ENCODE measurements at places on chromosomes 12 and 14. TPM values are rescaled to one million over a fixed set of nuclear protein-coding genes. Genes with fewer than 3 reads are reported as not detected.
A peak's percentile ranks its signal among the peaks of the same experiment; 100 is the strongest.

The COX8C gene
- total RNA-seq = not detected

The PYGL gene
- total RNA-seq = 26.1 TPM

- no peaks in the 10 kb centered on the region for H3K36me3 ChIP-seq
- no peaks in the 10 kb centered on the region for H3K4me1 ChIP-seq
- no peaks in the 10 kb centered on the region for H3K27me3 ChIP-seq
- no peak for DNase-seq
These were observed 18.8 kb upstream of the STRAP start for GRCh38 chr12:15863372-15863771.

- H3K4me1 ChIP-seq = no peaks in the 10 kb centered on the region
- H3K36me3 ChIP-seq = no peaks in the 10 kb centered on the region
- no peak for DNase-seq
- no peak overlapping the region for H3K4me3 ChIP-seq
These were observed 23.8 kb downstream of the JAG2 start for GRCh38 chr14:105144666-105145380.

GRCh38 chr14:93286212-93286890 is 46.5 kb downstream of the BTBD7 start:
- DNase-seq = no peak
- H3K36me3 ChIP-seq = no peaks in the 10 kb centered on the region
- no peak overlapping the region for H3K27ac ChIP-seq
- no peak overlapping the region for H3K4me3 ChIP-seq
- no peaks in the 10 kb centered on the region for H3K4me1 ChIP-seq

- no peaks in the 10 kb centered on the region for H3K27me3 ChIP-seq
- no peaks in the 10 kb centered on the region for H3K36me3 ChIP-seq
- no peak for DNase-seq
- no peaks in the 10 kb centered on the region for H3K4me1 ChIP-seq
- H3K4me3 ChIP-seq = no peak overlapping the region
These were observed 79.9 kb downstream of the TAOK3 start for GRCh38 chr12:118292836-118293235.

The CISTR gene
- total RNA-seq = not detected

DNA sequence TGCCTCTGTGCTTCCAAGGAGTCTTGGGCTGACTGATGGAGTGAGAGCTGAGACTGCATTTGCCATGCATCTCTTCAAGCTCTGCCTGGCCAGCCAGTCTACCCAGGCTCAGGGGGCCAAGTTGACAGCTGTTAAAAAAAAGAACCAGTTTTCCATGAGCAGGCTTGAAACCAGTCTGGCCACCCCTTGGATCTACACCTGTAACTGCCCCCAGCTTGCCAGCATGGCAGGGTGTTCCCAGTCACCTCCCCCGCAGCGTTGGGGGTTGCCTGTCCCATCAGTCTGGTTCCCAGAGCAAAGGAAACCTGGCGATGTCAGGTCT is 202.7 kb downstream of the ZFP36L1 start:
- peaks cover 21% of the 10 kb centered on the region for H3K4me1 ChIP-seq
- H3K36me3 ChIP-seq = no peaks in the 10 kb centered on the region
- DNase-seq = no peak
- H3K27me3 ChIP-seq = no peaks in the 10 kb centered on the region
- H3K27ac ChIP-seq = peak overlapping the region; percentile 87

DNA sequence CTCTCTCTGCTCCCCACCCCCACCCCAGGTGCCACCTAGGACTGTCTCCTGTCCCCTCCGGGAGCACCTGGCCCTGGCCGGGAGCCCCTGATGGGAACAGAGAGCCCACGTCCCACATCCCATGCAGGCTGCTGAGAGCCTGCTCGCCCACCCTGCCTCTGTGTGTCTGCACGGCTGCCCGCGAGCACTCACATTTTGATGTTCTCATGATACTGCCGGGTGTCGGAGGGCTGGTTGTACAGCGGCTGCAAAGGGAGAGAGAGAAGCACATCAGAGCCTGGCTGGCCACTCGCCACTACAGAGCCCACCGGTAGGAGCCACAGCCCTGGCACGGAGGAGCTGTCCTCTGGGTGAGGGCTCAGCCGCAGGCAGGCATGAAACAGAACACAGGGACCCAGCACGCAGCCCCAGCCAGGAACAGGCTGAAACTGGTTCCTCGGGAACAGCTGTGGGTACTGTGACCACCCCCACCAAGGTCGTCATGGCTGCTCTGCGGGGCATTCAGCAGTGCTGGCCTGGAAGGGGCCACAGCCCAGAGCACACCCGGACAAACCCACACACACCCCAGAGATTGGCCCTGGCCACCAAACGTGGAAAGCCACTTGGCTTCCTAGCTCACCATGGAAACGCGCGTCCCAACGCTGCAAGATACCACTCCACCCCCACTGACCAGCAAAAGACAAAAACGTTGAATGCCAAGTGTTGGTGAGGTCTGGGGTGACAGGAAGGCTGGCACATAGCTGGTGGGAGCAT is 117.6 kb downstream of the NCOR2 start:
- no peaks in the 10 kb centered on the region for H3K36me3 ChIP-seq
- DNase-seq = no peak
- no peaks in the 10 kb centered on the region for H3K27me3 ChIP-seq

GRCh38 chr12:93913845-93914244 is 234.5 kb upstream of the PLXNC1 start:
- no peak overlapping the region for H3K27ac ChIP-seq
- H3K4me1 ChIP-seq = no peaks in the 10 kb centered on the region
- no peaks in the 10 kb centered on the region for H3K27me3 ChIP-seq
- H3K36me3 ChIP-seq = no peaks in the 10 kb centered on the region
- no peak overlapping the region for H3K4me3 ChIP-seq

DNA sequence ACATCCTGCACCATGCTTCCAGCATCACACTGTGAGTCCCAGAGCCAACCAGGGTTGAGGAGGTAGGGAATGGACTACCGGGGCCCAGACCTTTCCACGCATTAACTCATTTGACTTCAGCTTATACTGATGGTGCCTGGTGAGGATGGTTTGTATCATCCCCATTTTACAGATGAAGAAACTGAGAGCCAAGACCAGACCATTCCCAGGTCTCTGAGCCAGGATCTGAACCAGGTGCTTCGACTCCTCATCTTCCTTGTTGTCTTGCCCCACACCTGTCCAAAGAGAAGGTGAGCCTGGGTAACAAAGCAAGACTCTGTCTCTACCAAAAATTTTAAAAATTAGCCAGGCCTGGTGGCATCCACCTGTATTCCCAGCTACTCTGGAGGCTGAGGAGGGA is 64.4 kb downstream of the MVK start:
- no peak overlapping the region for H3K27ac ChIP-seq
- H3K4me3 ChIP-seq = no peak overlapping the region
- DNase-seq = no peak
- H3K4me1 ChIP-seq = no peaks in the 10 kb centered on the region

- no peak for DNase-seq
- no peaks in the 10 kb centered on the region for H3K36me3 ChIP-seq
- H3K27ac ChIP-seq = no peak overlapping the region
- no peaks in the 10 kb centered on the region for H3K27me3 ChIP-seq
- H3K4me1 ChIP-seq = peaks cover 4% of the 10 kb centered on the region
These were observed 23.8 kb upstream of the DGLUCY start for GRCh38 chr14:91089958-91090535.

GRCh38 chr12:122021822-122022392 is at the start of gene BCL7A:
Gene BCL7A (plus strand): TSS chr12:122021884. CDS start chr12:122022092, 208 bp downstream.
- peak within 1 kb of the TSS; percentile 78 for H3K4me3 ChIP-seq
- no peaks in the 10 kb centered on the region for H3K36me3 ChIP-seq
- H3K4me1 ChIP-seq = peaks cover 2% of the 10 kb centered on the region
- no peaks in the 10 kb centered on the region for H3K27me3 ChIP-seq

- no peaks in the 10 kb centered on the region for H3K4me1 ChIP-seq
- no peak overlapping the region for H3K4me3 ChIP-seq
- H3K27ac ChIP-seq = no peak overlapping the region
- no peaks in the 10 kb centered on the region for H3K36me3 ChIP-seq
- no peak for DNase-seq
- H3K27me3 ChIP-seq = no peaks in the 10 kb centered on the region
These were observed 1.8 kb upstream of the KRT83 start for GRCh38 chr12:52323001-52323400.

- no peaks in the 10 kb centered on the region for H3K27me3 ChIP-seq
- no peak overlapping the region for H3K4me3 ChIP-seq
- no peaks in the 10 kb centered on the region for H3K36me3 ChIP-seq
- peak; percentile 87 for DNase-seq
- H3K4me1 ChIP-seq = peaks cover 10% of the 10 kb centered on the region
- H3K27ac ChIP-seq = no peak overlapping the region
These were observed 14.9 kb upstream of the POLR3B start for GRCh38 chr12:106342397-106343213.

- no peak overlapping the region for H3K4me3 ChIP-seq
- H3K36me3 ChIP-seq = no peaks in the 10 kb centered on the region
- H3K27ac ChIP-seq = no peak overlapping the region
These were observed 5.5 kb downstream of the DNAH10 start for GRCh38 chr12:123767613-123768012.

The COPS7A gene
- 54.3 TPM for total RNA-seq

DNA sequence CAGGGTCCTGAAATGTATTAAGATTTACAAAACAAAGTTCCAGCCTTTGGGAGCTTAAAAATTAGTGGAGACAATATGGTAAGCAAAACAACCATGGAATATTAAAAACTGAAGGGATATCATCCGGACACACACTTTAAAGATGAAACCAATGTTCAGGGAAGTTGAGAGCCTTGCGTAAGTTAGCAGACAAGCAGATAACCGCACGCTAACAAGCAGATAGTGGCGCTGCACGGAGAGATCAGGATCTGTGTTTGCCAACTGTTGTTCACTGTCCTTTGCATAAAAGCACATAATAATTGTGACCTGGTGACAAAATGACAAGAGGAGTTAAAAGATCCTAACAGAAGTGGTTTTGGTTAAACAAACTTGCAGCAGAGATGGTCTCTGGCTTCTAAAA is 14.3 kb upstream of the TMEM229B start:
- H3K4me1 ChIP-seq = no peaks in the 10 kb centered on the region
- no peak overlapping the region for H3K27ac ChIP-seq
- no peak overlapping the region for H3K4me3 ChIP-seq
- no peaks in the 10 kb centered on the region for H3K27me3 ChIP-seq
- no peaks in the 10 kb centered on the region for H3K36me3 ChIP-seq
- DNase-seq = no peak

The IKZF4 gene
- 15.9 TPM for total RNA-seq

The CHPT1 gene
- 27.8 TPM for total RNA-seq

DNA sequence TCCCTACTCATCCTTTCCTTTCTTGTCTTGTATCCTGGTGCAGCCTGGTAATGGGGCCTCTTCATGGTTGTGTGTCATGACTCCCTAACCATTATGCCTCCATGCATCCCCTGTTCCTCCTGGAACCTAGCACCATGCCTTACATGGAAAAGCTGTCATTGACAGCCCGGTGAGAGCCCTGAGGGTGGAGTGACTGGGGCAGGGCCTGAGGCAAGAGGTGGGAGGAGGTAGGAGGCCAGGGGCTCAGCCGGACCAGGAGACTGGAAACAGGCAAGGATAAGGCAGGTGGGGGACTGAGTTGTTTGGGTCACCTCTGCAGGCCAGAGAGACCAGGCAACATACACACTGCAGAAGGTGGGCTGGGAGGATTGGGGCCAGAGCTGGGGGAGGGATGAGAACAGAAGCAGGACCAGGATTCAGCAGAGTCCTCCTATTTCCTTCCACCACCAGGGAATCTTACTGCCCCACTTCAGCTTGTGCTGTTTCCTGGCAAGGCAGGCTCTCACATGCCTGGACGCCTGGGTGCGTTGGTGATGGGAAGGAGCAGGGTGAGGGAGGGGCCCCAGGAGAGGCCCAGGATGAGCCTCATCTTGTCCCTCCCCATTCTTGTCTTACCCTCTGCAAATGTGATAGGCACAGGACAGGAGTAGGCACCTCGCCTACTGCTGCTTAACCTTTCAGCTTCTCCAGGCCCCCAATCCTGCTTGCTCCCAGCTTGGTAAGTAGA is at the start of gene LTB4R2:
LTB4R2 (plus strand) TSS at position 603 of the 727 bp plus-strand sequence. CDS start 525 bp downstream, outside the sequence.
- no peaks in the 10 kb centered on the region for H3K27me3 ChIP-seq
- H3K36me3 ChIP-seq = no peaks in the 10 kb centered on the region
- H3K27ac ChIP-seq = peak within 1 kb of the TSS; percentile 9
- H3K4me3 ChIP-seq = peak within 1 kb of the TSS; percentile 40

GRCh38 chr12:57523706-57524614 is 1.3 kb downstream of the MBD6 start:
- DNase-seq = no peak
- H3K4me3 ChIP-seq = peak overlapping the region; percentile 72
- H3K4me1 ChIP-seq = peaks cover 14% of the 10 kb centered on the region
- H3K36me3 ChIP-seq = no peaks in the 10 kb centered on the region
- H3K27me3 ChIP-seq = no peaks in the 10 kb centered on the region

- no peaks in the 10 kb centered on the region for H3K4me1 ChIP-seq
- H3K27ac ChIP-seq = no peak overlapping the region
- H3K27me3 ChIP-seq = no peaks in the 10 kb centered on the region
- no peaks in the 10 kb centered on the region for H3K36me3 ChIP-seq
- no peak overlapping the region for H3K4me3 ChIP-seq
- DNase-seq = no peak
These were observed 9.5 kb upstream of the CAPRIN2 start for GRCh38 chr12:30764251-30764650.

The C3AR1 gene
- total RNA-seq = 6.2 TPM
